Glutamatergic neuron (in vitro differentiated cells): ENCODE measurements at places on chromosomes 2 and 18. TPM values are rescaled to one million over a fixed set of nuclear protein-coding genes. Genes with fewer than 3 reads are reported as not detected.

BARD1 gene
- 33.6 TPM for total RNA-seq

SCN2A gene
- total RNA-seq: 0.39 TPM

SP110 gene
- total RNA-seq: 1.3 TPM

SH3BP4 gene
- total RNA-seq: 59.3 TPM

TDRD15 gene
- total RNA-seq: not detected

MBOAT2 gene
- 72.5 TPM for total RNA-seq
